ENCODE measurements at places on chromosomes 6 and 20. TPM values are rescaled to one million over a fixed set of nuclear protein-coding genes. Genes with fewer than 3 reads are reported as not detected.
A peak's percentile ranks its signal among the peaks of the same experiment; 100 is the strongest.

DNA sequence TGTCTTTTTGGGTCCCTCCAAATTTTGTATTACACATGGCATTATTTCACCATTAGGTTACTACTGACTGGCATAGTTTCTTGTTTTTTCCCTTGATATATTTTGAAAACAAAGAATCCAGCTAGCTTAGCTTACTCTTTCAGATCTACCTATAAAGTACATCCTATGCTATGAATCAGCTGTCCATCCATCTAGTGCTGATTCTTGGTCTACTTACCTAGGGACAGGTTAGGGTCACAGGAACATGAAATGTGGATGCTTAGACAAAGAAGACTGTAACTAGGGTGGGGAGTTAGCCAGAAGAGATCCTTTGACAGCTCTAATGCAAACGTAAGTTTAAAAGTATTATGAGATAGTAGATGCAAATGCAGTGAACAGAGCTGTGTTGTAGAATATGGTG is 91.7 kb downstream of the NKAIN2 start:
- H3K4me1 ChIP-seq: no peaks in the 10 kb centered on the region
- H3K27ac ChIP-seq: no peak overlapping the region
- H3K27me3 ChIP-seq: no peaks in the 10 kb centered on the region
- DNase-seq: no peak
- no peak overlapping the region for H3K4me3 ChIP-seq

- no peaks in the 10 kb centered on the region for H3K4me1 ChIP-seq
- DNase-seq: no peak
- H3K27me3 ChIP-seq: no peaks in the 10 kb centered on the region
- H3K27ac ChIP-seq: no peak overlapping the region
- H3K4me3 ChIP-seq: no peak overlapping the region
Measured at GRCh38 chr6:164477101-164477500, 832.3 kb downstream of the C6orf118 start.

GRCh38 chr20:36550790-36551299 is 9.5 kb downstream of the MYL9 start:
- no peaks in the 10 kb centered on the region for H3K4me1 ChIP-seq
- no peak for DNase-seq
- no peak overlapping the region for H3K27ac ChIP-seq
- H3K36me3 ChIP-seq: peaks cover 3% of the 10 kb centered on the region

GRCh38 chr6:7899889-7900213 is 10.7 kb downstream of the TXNDC5 start:
- DNase-seq: no peak
- no peaks in the 10 kb centered on the region for H3K27me3 ChIP-seq
- H3K4me3 ChIP-seq: no peak overlapping the region
- peaks cover 5% of the 10 kb centered on the region for H3K36me3 ChIP-seq
- peaks cover 10% of the 10 kb centered on the region for H3K4me1 ChIP-seq

- no peak overlapping the region for H3K27ac ChIP-seq
- no peaks in the 10 kb centered on the region for H3K27me3 ChIP-seq
- H3K36me3 ChIP-seq: no peaks in the 10 kb centered on the region
- no peak for DNase-seq
- H3K4me3 ChIP-seq: no peak overlapping the region
- no peaks in the 10 kb centered on the region for H3K4me1 ChIP-seq
Measured at GRCh38 chr6:107787589-107787960, 36.5 kb downstream of the SCML4 start.

DNA sequence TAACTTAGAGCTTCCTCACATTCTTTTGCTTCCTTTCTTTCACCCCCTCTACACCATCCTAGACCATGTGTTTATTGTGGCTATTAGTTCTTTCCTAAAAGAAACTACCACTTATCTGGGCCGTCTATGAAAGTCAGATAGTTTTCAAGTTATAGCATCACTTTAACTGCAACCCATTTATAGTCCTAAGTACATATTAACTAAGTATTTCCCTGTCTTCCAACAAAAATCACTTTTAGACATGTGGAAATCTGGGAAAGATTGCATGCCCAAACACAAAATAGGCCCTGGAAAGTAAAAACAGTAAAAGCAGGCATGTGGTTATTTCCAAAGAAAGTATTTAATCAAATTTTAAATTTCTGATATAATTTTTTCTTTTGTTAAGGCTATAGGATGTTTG is 5.5 kb downstream of the MYLIP start:
- H3K27me3 ChIP-seq: no peaks in the 10 kb centered on the region
- H3K4me1 ChIP-seq: peaks cover 49% of the 10 kb centered on the region
- H3K27ac ChIP-seq: no peak overlapping the region

DNA sequence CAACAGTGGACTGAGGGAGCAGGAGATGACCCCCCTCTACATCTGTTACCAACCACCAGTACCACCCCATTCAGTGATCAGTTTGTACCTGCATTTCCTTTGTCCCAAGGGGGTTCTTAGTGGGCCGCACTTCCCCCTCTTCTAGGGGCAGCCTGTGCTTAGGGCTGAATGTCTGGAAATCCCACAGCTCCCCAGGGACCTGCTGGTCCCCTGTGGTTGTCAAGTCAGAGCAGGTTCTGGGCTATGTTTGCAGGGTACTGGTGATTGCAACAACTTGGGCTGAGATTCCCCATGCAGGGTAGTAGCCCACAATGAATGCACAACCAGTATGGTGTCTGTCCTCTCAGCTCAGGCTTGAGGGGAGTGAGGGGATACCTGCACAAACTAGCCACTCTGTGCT is 39.7 kb upstream of the COL10A1 start:
- H3K4me1 ChIP-seq: no peaks in the 10 kb centered on the region
- no peaks in the 10 kb centered on the region for H3K36me3 ChIP-seq
- H3K4me3 ChIP-seq: no peak overlapping the region
- no peaks in the 10 kb centered on the region for H3K27me3 ChIP-seq

DNA sequence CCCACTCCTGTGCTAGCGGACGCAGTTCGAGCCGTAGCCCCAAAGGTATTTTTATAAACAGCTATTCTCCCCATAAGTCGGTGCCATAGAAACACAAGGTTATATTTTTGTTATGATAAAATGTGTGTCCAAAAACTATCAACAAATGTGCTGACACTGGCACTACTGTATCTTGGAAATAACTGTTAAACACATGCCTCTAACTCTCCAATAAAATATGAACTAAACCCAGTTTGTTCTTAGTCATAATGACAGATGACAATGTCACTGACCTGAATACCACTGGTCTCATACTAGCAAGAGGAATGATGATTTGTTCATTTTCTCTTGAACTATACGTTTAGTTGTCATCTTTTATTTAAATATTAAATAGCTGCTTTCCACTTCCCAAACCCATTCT is 51.4 kb upstream of the NUP153 start:
- H3K4me3 ChIP-seq: no peak overlapping the region
- no peak overlapping the region for H3K27ac ChIP-seq
- H3K36me3 ChIP-seq: peaks cover 11% of the 10 kb centered on the region

DNA sequence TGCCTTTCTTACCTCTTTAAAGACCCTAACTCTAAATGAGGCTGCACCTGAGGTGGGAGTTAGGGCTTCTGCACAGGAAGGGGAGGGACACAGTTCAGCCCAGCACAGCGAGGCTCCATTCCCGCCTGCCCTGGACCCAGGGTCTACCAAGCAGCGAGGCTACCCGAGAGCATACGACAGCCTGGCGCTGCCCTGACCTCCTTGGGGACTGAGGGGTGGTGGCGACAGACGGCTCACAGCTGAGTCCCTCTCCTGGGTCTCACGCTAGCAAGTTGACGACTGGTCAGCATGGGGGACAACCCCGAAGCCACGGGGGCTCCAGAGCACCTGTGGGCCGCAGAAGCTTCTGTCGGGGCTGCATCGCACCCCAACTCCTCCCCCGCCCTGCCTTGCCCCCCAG is 24.4 kb downstream of the SLC17A9 start:
- no peak overlapping the region for H3K4me3 ChIP-seq
- H3K4me1 ChIP-seq: peaks cover 2% of the 10 kb centered on the region
- H3K27ac ChIP-seq: no peak overlapping the region

DNA sequence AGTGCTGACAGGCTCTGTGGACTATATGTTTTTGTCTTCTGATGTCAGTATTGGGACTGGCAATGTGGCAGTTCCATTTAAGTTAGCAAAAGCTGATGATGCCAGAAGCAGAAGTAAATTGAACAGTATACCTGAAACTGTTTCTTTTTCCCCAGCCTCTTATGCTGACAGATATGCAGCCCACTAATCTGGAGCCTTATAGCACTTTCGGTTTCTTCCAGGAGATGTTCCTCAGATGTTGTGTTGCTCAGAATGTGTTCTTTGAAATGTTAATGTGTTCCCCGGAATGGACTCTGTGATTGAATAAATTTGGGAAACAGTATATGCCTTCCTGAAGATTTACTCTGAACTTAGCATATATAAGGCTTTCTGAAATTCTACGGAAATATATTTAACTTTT is 80.7 kb upstream of the MRAP2 start:
- H3K4me1 ChIP-seq: no peaks in the 10 kb centered on the region
- no peaks in the 10 kb centered on the region for H3K27me3 ChIP-seq
- DNase-seq: no peak
- no peak overlapping the region for H3K4me3 ChIP-seq
- H3K27ac ChIP-seq: no peak overlapping the region

GRCh38 chr20:20368418-20369249 is 730 bp downstream of the INSM1 start:
- no peak for DNase-seq
- peaks cover 51% of the 10 kb centered on the region for H3K27me3 ChIP-seq

DNA sequence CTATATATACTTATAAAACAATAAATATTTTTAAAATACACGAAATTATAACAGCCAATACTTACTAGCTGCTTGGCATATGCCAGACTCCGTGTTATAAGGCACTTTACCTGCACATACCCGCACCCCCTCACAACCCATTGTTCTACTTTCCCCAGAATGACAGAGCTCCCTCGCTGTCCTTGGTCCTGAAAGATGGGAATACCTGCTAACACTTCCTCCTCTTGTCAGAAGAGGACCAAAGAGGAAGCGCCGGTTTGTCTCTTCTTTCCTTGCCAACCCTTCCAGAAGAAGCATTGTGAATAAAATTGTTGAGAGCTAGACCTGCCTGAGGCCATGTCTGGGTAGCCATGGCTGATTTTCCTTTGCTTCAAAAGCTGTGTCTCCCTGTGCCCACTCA is 149.3 kb downstream of the PTPRT start:
- no peak overlapping the region for H3K4me3 ChIP-seq
- no peaks in the 10 kb centered on the region for H3K27me3 ChIP-seq
- H3K36me3 ChIP-seq: no peaks in the 10 kb centered on the region
- DNase-seq: peak; percentile 68

DNA sequence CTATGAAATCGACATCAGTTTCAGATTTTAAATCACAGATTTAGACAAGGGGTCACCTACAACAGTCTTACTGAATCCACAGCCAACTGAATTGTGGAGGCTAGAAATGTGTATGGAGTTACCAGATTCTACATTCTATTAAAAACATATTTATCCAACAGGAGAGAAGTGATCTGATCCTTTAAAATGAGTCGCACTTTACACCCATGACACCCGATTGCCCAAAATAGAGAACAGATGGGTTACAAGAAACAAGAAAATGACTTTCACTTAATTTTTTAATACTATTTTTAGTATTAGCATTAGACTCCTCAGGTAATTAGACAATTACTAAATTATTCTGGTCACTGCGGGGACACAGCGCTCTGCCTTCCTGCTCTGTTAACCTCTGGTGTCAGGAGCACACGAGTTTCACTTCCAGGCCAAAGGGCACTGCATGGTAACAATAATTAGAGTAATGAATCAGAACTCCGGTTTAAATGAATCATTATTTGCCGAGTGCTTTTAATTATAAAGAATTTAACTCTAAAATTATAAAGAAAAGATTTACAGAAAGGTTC is 108.6 kb downstream of the ATP9A start:
- H3K4me1 ChIP-seq: no peaks in the 10 kb centered on the region
- no peaks in the 10 kb centered on the region for H3K36me3 ChIP-seq
- H3K4me3 ChIP-seq: no peak overlapping the region
- DNase-seq: no peak
- H3K27me3 ChIP-seq: no peaks in the 10 kb centered on the region
- no peak overlapping the region for H3K27ac ChIP-seq

The ZNF165 gene
- polyA plus RNA-seq: 3.0 TPM

The KHDRBS2 gene
- polyA plus RNA-seq: not detected

The SLC22A2 gene
- 73.7 TPM for polyA plus RNA-seq

The C6orf15 gene
- polyA plus RNA-seq: not detected

The RIPOR2 gene
- polyA plus RNA-seq: 1.7 TPM

The DNMT3B gene
- polyA plus RNA-seq: 1.2 TPM

The CGA gene
- 2.8 TPM for polyA plus RNA-seq

The BCAS4 gene
- 17.1 TPM for polyA plus RNA-seq
